ENCODE measurements at places on chromosomes 4 and X.

- DNase-seq, result no peak
Measured at GRCh38 chr4:137531168-137531985, 917 bp downstream of the PCDH18 start.

- peak; percentile 31 for DNase-seq
Measured at GRCh38 chrX:41085512-41085877, 250 bp downstream of the USP9X start.

DNA sequence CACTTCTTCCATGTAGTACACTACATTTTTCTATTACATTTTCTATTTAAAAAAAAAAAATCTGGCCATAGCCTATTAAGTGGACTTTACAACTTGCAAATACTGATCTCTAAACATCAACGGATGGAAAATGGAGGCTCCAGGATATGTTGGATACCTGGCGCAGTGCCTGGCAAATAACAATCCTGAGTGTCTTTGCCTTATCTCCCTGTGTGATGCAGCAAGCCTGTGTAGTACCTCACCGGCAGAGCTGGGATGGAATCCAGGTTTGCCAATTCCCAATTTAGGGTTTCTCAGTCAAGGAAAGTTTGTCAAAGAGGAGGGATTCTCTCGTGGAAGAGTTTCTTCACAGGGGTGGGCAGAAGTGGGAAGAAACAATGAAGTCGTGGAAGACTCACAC, 93.2 kb downstream of the KDR start:
- no peak for DNase-seq

DNA sequence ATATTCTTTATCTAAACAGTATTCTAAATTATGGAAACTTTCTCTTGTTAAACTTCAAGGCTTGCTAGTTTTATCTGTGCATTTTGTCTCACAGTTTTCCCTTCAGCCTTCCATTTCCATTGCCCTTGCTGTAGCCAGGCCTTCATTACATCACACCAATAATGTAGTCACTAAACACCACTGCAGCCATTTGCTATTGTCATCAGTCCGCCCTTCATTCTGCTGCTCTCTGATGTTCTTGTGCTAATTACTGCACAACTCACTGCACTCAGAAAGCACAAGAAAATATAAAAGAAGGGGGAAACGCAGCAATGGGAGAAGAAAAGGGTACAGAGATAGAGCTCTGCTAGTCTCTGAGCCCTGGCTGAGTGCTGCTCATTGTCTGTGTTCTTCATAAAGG, 239.6 kb upstream of the FSTL5 start:
- DNase-seq, result no peak

GRCh38 chr4:37802068-37802666, 24.3 kb upstream of the PGM2 start:
- DNase-seq, result no peak

GRCh38 chr4:22683726-22684125, 9.0 kb upstream of the GBA3 start:
- no peak for DNase-seq

DNA sequence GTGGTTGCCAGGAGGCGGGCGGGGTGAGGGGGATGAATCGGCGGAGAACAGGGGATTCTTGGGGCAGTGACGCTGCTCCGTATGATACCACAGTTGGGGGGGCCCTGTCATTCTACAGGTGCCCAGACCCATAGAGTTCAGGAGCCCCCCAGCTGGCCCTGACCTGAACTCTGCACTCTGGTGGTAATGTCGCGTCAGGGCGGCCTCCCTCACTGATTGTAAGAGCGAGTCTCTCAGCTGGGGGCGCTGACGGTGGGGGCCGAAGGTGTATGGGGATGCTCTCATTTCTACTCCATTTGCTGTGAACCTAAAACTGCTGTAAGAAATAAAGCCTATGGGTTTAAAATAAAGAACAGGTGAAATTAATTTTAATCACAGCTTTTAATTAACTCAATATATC, 91.8 kb upstream of the PSAPL1 start:
- no peak for DNase-seq

DNA sequence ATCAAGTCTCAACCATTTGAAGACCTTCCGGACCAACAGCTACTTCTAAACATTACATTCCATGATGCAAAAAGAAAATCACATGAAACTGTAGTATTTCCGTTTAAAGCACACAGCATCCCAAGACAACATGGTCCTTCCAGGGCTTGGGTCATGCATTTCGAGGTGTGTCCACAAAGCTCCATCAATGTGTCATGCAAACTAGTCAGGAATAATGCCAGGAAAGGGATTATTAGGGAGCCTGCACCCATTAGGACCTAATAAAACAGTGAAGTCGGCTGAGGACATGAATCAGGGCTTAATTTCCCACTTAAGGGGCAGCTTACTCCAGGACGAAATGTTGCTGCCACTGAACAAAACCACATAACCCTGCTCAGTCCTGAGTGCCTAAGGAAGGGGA, 177.9 kb downstream of the TSPAN5 start:
- no peak for DNase-seq

- no peak for DNase-seq
Measured at GRCh38 chrX:12824944-12825343, 33.7 kb downstream of the PRPS2 start.

- DNase-seq, result no peak
Measured at GRCh38 chrX:28324321-28324721, 262.9 kb upstream of the IL1RAPL1 start.

GRCh38 chr4:124713185-124713592, 657 bp upstream of the ANKRD50 start:
- DNase-seq, result no peak

GRCh38 chr4:103721251-103721650, 1.5 kb upstream of the TACR3 start:
- DNase-seq, result no peak

GRCh38 chr4:6609415-6610079, 30.9 kb upstream of the MRFAP1 start:
- no peak for DNase-seq

GRCh38 chr4:172584816-172585215, 583.8 kb upstream of the GALNT7 start:
- DNase-seq, result no peak

- no peak for DNase-seq
Measured at GRCh38 chr4:56085275-56085674, 136.5 kb downstream of the CEP135 start.

GRCh38 chr4:20305976-20306375, 54.3 kb downstream of the SLIT2 start:
- no peak for DNase-seq

DNA sequence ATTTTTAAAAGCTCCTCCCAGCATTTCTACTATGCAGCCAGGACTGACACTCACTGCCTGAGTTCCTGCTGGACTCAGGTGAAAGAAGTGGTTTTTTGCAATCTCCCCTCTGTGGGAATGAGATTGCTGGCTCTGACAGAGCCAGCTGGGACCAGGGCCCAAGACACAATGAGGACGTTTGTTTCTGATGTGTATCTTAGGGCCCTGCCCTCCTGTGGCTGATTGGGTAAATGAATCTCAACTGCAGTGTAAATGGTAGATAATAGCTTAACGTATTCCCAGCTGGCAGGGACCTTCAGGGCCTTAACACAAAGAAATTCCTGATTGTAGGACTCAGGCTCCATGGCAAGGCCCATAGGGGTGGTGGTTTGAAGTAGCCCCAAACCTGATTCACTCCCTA, 85.8 kb upstream of the PRPS1 start:
- DNase-seq, result no peak

GRCh38 chrX:45771560-45772340, 571.1 kb upstream of the DIPK2B start:
- DNase-seq, result no peak

GRCh38 chr4:19776021-19776459, 475.7 kb upstream of the SLIT2 start:
- DNase-seq, result no peak

DNA sequence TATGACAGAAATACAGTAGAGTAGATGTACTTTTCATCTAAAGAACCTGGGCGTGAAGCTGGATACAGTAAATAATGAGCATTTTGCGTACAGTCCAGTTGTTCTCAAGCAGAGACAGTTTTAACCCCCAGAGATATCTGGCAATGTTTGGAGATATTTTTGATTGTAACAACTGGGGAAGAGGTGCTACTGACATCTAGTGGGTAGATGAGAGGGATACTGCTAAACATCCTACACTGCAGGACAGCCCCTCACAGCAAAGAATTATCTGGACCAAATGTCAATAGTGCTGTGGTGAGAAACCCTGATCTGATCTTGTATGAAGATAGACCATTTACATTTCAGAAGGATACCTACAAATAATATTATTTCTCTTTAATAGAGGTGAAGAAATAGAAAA, 200.2 kb upstream of the FAM47A start:
- DNase-seq, result no peak

DNA sequence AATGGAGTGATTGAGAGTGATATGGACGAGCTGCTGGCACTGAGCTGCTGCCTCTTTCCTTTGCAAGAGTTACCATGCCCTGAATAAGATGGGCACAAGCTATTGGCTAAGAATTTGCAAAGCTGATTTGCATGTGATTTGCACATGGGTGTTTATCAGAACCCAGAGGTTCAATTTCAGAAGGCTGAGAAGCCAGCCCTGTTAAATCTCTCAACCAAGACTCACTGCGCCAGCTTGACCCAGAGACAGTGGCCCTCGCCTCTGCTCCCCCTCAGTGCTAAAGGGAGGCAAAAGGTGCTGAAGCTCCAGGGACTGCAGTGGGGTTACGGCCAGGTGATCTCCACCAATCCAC, 701 bp downstream of the ARHGAP4 start:
- no peak for DNase-seq

DNA sequence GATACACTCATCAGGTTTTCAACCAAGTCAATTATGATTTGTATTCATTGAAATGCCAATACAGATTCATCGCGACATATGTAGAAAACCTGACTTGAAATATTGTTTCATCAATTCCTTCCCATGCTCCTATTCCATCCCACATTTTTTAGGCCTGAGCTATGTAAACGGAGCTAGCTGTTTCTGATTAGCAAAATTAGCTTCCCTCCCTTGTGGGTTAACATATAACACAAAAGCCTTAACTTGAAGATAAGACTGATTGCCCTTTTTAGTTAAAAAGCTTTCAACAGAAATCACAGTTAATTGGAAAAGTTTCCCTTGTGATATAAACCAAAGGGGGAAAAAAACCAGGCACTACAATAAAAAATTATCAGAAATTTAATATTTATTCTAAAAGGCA, 32.8 kb upstream of the DCLK2 start:
- no peak for DNase-seq

- DNase-seq, result no peak
Measured at GRCh38 chr4:25938787-25939186, 24.8 kb downstream of the SMIM20 start.

DNA sequence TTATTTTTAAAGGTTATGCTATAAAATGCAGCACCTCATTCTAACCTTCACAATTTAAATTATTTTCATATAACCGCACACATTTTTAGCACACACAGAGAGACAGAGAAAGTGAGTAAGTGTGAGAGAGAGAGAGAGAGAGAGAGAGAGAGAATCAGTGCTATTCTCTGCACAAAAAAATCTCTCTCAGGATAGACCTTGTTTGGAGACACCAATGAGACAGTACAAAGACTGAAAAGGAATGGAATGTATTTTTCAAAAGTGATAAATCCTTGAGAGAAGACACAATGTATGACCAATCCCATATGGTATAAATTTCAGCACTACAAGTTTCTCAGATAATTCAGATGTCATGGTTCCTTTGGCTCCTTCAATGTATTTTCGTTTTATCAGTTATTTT, 132.1 kb upstream of the PCDH18 start:
- no peak for DNase-seq

- DNase-seq, result no peak
Measured at GRCh38 chr4:76302826-76303438, 3.6 kb upstream of the STBD1 start.

DNA sequence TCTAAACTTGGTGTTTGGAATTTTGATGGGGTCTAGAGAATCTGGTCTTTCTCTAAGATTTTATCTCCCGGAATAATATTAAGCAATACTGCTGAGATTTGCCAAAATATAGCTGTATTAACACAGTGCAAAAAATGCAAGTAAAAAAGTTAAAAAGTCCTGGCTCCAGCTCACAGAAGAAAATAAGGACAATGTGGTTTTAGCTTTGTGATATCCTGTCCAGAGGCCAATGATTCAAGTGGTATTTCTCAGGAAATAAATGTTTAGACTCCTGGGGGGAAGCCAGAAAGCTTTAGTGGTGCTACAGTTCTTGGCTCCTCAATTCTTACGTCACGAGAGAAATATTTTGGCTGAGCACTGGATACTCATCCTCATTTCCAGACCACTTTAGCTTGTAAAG, 40.9 kb upstream of the IL13RA2 start:
- DNase-seq, result no peak

- no peak for DNase-seq
Measured at GRCh38 chr4:140174543-140174942, 20.6 kb upstream of the MAML3 start.

DNA sequence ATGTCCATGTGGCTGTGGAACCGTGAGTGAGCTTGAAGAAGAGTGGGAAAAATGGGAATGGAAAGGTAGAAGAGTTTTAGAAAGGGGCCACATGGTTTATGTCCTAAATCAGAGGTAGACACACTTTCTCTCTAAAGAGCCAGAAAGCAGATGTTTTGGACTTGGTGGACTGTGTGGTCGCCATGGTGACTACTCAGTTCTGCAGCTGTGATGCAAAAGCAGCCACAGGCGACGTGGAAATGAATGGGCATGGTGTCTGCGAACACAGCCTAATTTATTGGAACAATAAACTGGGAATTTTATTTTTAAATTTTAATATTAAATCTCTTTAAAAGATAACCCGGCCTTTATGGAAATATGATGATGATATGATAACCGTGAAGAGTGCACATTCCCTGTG, 386.0 kb upstream of the FAT1 start:
- DNase-seq, result no peak

DNA sequence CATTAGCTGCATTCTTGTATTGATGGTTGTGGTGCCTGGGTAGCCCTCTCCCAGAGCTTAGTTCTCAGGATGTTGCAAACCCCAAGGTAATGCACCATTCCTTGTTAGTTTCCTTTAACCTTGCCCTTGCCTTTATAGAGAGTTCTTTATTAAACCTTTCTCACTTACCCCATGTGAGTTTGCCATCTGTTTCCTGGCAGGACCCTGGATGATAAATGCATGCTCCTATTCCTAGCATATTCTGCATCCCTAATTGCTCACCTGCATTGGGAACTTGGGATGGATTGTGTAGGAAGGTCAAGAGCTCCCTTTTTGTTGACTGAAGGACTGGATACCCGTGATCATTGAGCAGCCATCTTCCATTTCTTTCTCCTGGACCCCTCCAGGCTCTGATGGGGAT, 59.9 kb upstream of the AP1S2 start:
- DNase-seq, result no peak

DNA sequence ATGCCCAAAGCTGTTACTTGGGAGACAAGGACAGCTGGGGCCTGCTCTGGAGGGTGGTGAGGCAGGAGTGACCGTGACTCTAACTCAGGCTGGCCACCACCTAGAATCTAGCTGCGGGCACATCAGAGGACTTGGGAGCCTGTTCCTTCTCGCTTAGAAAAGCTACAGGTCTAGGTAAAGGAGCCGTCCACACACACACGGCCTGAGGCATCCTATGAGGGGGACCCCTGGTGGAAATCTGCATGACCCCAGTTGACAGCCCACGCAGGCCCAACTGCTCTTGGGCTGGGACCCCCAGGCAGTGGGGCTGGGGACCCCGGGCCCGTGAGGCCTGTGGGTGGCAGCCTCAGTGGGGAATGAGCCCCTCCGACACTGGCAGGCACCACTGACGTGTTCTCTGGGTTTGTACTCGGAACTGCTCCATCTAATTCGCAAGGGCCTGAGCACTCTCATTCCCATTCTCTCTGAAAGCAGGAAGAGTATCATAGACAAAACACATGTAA, 75.6 kb downstream of the ACOX3 start:
- no peak for DNase-seq
